Effector CD4-positive, alpha-beta T cell (primary cell): ENCODE measurements at places on chromosomes 13 and 19.

DNA sequence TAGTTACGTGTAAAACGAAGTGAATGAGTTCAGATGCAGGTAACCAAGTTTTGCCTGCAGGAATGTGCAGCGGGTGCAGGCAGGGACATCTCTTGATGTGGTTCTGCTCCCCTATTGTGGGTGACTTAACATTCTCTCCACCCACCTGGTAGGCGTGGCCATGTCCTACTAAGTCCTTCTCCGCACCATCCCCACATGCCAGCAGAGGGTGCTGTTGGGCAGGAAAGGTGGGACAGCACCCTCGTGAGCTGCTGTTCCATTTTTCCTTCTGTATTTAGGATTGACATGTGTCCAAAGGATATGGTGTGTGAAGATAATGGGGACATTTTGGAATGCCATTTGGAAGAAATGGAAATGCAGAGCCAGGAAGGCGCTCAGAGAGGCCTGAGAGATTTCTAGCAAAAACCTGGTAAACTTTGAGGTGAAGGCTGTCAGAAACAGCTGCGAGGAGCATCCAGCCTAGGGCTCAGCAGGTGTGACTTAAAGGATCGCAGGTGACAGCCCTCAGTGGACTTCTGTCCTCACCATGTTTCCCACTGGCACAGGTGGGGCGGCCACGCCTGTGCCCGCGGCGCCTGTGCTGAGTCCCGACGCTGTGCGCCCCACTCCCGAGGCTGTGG is 26.2 kb upstream of the MCF2L start:
- peak; percentile 95 for DNase-seq

GRCh38 chr19:18833849-18834643 is 2.3 kb downstream of the UPF1 start:
- no peak for DNase-seq

DNA sequence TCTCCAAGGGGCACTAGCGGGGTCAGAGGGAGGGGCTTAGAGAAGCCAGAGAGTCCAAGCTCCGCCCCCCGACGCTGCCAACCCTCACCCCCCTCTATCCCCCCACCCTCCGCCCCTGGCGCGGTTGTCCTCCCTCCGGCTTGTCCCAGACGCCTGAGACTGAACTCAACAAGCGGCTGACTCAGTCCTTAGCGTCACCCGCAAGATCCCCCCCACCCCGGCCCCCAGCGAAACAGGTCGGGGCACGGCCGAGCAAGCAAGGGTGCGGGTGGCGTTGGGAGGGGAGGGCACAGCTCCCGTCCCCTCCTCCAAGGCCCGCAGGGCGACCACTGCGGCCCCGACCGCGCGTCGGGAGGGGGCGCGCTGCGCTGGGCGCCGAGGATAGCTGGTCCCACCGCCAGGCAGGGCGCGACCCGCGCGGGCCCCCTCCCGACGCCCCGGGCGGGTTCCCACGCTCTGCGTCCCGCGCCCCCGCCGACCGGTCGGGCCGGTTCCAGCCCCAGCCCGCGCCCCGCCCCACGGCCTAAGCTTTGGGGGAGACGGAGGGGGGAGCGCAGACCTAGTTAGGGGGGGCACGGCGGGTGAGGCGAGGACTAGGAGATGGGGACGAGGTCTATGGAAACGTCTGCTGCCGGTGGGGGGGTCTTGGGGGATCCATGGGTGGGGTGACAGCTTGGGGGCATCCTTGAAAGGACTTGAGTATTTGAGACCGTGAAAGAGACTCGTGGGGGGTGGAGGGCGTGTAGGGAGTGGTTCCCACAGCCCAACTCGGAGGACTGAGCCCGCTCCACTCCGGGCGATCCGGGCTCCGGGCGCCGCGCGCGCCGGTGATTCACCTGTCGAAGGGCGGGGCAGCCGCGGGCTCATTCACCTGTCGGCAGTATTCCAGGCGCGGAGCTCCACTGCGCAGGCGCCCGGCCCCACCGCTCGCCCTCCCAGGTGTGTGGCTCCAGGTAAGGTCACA is 5.1 kb downstream of the NOTCH3 start:
- DNase-seq: no peak

DNA sequence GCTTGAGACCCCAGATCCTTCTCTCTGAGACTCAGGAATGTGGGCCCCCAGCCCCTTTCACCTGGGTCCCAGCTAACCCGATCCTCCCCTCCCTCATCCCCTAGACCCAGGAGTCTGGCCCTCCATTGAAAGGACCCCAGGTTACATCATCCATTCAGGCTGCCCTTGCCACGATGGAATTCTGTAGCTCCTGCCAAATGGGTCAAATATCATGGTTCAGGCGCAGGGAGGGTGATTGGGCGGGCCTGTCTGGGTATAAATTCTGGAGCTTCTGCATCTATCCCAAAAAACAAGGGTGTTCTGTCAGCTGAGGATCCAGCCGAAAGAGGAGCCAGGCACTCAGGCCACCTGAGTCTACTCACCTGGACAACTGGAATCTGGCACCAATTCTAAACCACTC is 463 bp downstream of the FGF21 start:
- no peak for DNase-seq

GRCh38 chr13:60334310-60334709 is 62.7 kb upstream of the TDRD3 start:
- no peak for DNase-seq

DNA sequence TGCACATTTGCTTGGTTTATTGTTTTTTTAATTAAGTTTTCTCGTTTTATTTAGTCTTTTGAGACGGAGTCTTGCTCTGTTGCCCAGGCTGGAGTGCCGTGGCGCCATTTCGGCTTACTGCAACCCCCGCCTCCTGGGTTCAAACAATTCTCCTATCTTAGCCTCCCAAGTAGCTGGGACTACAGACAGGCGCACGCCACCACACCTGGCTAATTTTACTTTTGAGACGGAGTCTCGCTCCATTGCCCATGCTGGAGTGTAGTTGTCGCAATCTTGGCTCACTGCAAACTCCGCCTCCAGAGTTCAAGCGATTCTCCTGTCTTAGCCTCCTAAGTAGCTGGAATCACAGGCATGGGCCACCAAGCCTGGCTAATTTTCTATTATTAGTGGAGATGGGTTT is 1.3 kb downstream of the RPS9 start:
- DNase-seq: no peak

- DNase-seq: no peak
Observed at GRCh38 chr13:43805071-43805468, 18.3 kb upstream of the ENOX1 start.

- DNase-seq: no peak
Observed at GRCh38 chr13:54705738-54706137, 1677.1 kb downstream of the OLFM4 start.

DNA sequence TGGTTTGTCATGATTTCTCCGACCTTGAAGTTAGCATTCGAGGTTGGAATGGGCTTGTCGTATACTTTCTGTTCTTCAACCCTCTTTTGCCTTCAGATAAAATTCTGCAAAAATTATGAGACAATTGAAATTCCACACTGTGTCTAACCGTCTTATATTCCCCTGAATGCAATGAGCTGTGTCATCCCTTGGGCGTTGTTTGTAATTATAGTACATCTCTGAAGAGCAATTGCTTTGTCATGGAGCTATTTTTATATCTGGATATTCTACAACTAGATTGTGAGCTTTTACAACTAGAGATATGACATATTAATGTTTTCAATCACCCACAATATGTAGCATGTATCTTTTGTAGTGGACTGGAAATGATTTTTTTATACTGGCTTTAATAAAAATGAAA is 631.8 kb upstream of the SLC10A2 start:
- DNase-seq: no peak

DNA sequence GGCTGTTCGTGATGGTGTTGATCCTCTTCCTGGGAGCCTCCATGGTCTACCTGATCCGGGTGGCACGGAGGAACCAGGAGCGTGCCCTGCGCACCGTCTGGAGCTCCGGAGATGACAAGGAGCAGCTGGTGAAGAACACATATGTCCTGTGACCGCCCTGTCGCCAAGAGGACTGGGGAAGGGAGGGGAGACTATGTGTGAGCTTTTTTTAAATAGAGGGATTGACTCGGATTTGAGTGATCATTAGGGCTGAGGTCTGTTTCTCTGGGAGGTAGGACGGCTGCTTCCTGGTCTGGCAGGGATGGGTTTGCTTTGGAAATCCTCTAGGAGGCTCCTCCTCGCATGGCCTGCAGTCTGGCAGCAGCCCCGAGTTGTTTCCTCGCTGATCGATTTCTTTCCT is 12.2 kb upstream of the C19orf33 start:
- no peak for DNase-seq

GRCh38 chr13:59047546-59047945 is 1116.2 kb downstream of the DIAPH3 start:
- DNase-seq: no peak

DNA sequence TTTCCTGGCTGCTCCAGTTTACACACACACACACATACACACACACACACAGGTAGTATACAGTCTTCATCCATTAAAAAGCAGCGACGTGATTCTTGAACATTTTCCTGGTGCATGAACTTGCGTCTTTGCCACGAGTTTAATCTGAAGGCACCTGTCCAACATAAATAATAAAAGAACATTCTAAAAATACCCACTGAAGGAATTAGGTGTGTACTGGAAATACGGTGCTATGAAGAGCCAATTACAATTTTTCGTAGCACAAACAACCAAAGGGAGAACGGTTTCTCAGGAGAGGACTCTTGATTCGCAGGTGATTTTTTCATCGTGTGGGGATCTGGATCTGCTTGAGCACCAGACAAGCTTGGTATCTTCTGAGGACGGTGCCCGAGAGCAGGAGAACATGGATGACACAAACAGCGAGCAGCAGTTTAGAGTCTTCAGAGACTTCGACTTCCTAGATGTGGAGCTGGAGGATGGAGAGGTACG is 61.2 kb downstream of the ZAR1L start:
- DNase-seq: no peak

DNA sequence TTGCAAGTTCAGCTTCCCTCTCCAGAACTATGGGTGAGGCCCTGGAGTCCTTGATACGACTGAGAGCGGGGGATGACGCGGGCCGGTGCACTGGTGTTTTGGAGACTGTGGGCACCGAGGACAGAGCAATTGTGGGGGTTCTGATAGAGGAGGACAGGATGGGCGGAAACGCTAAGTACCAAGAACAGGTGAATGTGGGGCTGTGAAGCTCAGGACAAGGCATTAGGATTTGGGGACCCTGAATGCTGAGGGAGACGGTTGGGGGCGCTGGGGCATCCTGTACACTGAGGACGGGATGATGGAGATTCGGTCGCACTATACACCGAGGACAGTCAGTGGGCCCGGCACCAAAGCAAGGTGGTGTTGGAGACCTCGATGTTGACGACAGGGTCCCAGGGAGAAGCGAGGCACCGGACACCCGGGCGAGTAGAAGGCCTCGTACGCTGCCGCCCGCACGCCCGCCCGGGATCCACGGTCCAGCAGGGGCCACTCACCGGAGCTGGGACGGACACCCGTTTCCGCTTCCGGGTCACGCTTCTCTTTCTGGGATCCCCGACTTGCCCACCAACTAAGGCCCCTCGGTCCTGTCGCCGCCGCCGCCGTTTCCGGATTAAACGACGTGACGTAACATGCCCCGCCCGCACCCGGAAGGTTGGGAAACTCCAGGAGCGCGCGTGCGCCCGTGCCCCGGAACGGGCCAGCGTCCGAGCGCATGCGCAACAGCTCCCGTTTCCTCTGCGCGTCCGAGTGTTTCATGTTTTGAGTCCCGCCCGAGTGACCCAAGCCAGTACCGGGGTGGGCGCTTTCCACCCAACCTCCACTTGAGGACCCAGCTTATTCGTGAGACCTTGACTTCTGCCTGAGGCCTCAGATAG is at the start of gene CHMP2A:
TSS of gene CHMP2A (minus strand) at position 612 of the 875 bp plus-strand sequence. CDS start 893 bp downstream, outside the sequence.
- DNase-seq: peak; percentile 97

- DNase-seq: no peak
Observed at GRCh38 chr13:110638814-110639806, 23.8 kb downstream of the NAXD start.

GRCh38 chr13:46687810-46688209 is 109.2 kb downstream of the ESD start:
- DNase-seq: no peak

- DNase-seq: no peak
Observed at GRCh38 chr13:48431431-48431830, 18.5 kb upstream of the LPAR6 start.

DNA sequence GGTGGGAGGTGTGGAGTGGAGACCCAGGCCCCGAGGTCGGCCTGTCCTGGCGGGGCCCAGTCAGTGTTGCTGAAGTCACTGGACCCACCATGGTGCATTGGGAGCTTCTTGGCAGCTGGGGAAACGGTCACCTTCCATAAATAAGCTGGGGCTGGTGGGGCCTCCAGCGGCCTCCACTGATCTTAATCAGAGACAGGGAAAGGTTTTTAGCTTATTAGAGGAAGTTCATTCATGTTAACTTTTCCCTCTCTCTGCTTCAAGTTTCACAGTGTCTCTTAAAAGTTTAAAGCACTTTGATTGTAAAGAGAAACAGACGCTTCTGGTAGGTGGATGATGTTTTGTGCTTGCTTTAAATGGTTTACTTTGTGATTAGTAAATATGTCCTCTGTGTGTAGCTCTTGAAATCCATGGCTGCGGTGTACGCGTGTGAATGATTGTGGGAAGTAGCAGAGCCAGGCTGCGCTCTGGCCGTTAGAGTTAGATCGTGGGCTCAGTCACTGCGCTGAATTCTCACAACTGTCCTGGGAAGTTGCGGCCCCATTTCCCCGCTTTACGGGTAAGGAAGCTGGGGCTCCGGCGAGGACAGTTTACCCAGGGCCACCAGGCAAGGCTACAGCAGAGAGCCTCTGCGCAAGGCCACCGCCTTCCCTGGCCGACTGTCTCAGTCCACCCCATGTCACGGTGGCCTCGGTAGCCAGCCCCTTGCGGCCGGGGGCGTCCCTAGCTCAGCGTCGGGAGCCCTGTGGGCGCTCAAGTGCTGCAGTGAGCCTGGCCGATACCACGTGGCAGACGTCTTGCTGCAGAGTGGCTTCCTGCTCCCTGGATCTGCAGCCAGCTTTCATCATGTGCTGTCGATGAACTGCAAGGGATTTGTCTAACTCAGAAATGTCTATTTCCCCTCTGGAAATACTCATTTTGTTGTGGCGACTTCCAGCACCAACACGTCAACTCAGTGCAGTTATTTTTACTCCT is 16.5 kb upstream of the NDUFS7 start:
- no peak for DNase-seq

GRCh38 chr13:72004784-72005374 is 137.9 kb upstream of the DACH1 start:
- no peak for DNase-seq

DNA sequence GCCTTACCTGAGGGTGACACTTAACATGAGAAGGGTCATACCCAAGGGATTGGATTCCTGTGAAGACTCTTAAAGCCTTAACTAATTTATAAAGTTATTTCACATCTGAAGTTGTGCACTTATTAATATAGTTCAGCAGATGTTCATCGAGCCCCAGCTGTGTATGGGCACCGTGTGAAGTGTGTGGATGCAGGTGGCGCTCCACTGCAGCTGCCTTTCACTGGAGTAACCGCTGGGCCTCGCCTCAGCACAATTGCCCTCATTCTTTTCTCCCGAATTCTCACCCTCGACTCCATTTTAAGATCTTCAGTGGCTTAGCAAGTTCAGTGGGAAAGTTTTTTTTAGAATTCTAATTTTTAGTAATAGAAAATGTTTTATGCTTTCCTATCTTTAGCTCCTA is 66.2 kb downstream of the DPY19L3 start:
- no peak for DNase-seq

- no peak for DNase-seq
Observed at GRCh38 chr19:40808021-40808325, 9.0 kb downstream of the EGLN2 start.
